ENCODE measurements at places on chromosomes 7 and 10.

GRCh38 chr10:58996866-58997265 is 179.6 kb upstream of the PHYHIPL start:
- DNase-seq = no peak
- no peaks in the 10 kb centered on the region for H3K36me3 ChIP-seq
- no peaks in the 10 kb centered on the region for H3K27me3 ChIP-seq
- H3K4me1 ChIP-seq = no peaks in the 10 kb centered on the region

GRCh38 chr7:633381-634018 is 93.0 kb upstream of the DNAAF5 start:
- DNase-seq = no peak
- H3K36me3 ChIP-seq = no peaks in the 10 kb centered on the region
- no peak overlapping the region for H3K4me3 ChIP-seq
- H3K27me3 ChIP-seq = no peaks in the 10 kb centered on the region
- H3K4me1 ChIP-seq = no peaks in the 10 kb centered on the region

- no peak overlapping the region for H3K4me3 ChIP-seq
- H3K27me3 ChIP-seq = no peaks in the 10 kb centered on the region
- H3K27ac ChIP-seq = no peak overlapping the region
- H3K4me1 ChIP-seq = no peaks in the 10 kb centered on the region
- H3K36me3 ChIP-seq = peaks cover 3% of the 10 kb centered on the region
Observed at GRCh38 chr10:129568583-129569344, 101.7 kb downstream of the MGMT start.

DNA sequence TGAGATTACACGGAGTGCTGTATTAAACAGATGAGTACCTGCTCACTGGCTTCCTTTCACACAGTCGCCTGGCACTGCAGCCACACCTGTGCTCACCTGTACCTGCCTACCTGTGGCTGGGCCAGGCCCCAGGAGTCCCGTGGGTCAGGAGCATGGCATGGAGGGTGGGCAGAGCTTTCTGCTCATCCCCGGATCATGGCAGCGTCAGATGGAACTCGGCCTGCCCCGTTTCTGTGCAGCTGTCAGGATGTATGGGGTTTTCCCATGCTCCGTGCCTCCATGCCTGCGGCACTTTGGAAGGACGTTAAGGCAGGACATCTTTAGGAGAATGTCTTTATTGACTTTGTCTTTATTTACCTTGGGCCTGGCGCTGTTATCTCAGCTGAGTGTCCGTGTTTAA is 112.2 kb downstream of the MGMT start:
- no peaks in the 10 kb centered on the region for H3K27me3 ChIP-seq
- no peak overlapping the region for H3K4me3 ChIP-seq
- no peaks in the 10 kb centered on the region for H3K4me1 ChIP-seq
- no peak for DNase-seq
- H3K27ac ChIP-seq = no peak overlapping the region

DNA sequence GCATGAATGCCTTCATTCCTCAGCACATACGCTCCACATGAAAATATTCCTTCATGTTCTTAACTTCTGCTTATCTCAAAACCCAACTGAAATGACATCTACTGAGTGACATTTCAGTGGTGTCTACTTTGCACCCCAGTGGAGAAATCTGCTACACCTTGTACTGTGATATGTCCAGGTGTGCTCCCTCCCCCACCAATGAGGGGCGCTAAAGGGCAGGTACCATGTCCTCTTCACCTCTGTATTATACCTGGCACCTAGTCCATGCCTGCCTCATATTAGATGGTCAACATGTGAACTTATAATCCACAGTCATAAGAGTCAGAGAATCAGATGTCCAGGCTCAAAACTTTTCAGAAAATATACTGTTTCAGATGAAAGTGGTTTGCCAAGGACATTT is 2.1 kb downstream of the PAXIP1 start:
- H3K4me3 ChIP-seq = no peak overlapping the region
- H3K27ac ChIP-seq = no peak overlapping the region
- H3K27me3 ChIP-seq = no peaks in the 10 kb centered on the region
- peaks cover 29% of the 10 kb centered on the region for H3K36me3 ChIP-seq
- DNase-seq = no peak

- no peak overlapping the region for H3K4me3 ChIP-seq
- H3K36me3 ChIP-seq = no peaks in the 10 kb centered on the region
- no peaks in the 10 kb centered on the region for H3K4me1 ChIP-seq
- no peaks in the 10 kb centered on the region for H3K27me3 ChIP-seq
- no peak for DNase-seq
Observed at GRCh38 chr7:49563693-49564378, 209.6 kb upstream of the VWC2 start.
